NCI-H460 (cell line): ENCODE measurements at places on chromosomes 13 and 19. TPM values are rescaled to one million over a fixed set of nuclear protein-coding genes. Genes with fewer than 3 reads are reported as not detected.

- DNase-seq, result no peak
These were observed 1064.4 kb downstream of the UQCRFS1 start for GRCh38 chr19:28148554-28148953.

The LGI4 gene
- 0.12 TPM in 1 of 2 replicates, not detected in the other for total RNA-seq

- no peak for DNase-seq
These were observed 1105.5 kb upstream of the SPRY2 start for GRCh38 chr13:81446441-81446840.

The KLF1 gene
- 0.52 and 1.3 TPM in 2 replicates for total RNA-seq

GRCh38 chr13:113632706-113633484, 25.1 kb downstream of the ATP4B start:
- no peak for DNase-seq

The ZNF562 gene
- total RNA-seq, result 30.3 and 33.7 TPM in 2 replicates

GRCh38 chr13:36000028-36000427, 131.2 kb downstream of the DCLK1 start:
- no peak for DNase-seq

The FARP1 gene
- 1.5 and 2.6 TPM in 2 replicates for total RNA-seq

- DNase-seq, result no peak
These were observed 9.2 kb upstream of the CLIP3 start for GRCh38 chr19:36041831-36042230.

- DNase-seq, result no peak
These were observed 16.3 kb downstream of the ZNF160 start for GRCh38 chr19:53086949-53087348.

DNA sequence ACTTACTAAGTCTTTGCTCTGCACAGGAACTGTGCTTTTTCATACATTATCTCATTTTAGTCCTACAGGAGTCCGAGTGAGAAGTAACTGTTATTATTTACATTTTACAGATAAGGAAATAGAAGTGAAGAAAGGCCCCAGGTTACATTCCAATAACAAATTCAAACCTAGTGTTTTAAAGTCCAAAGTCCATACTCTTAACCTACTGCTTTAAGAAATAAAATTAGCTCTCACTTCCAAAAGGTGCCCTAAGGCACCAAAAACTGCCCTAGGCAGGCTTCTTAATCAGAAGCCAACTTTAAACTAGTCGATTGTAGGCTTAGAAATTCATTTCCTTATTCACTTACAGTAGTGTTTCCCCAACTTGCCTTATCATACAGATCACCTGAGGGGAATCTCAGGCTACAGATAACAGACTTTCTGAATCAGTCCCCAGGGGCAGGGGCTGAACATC, 555.9 kb downstream of the DIAPH3 start:
- DNase-seq, result no peak

DNA sequence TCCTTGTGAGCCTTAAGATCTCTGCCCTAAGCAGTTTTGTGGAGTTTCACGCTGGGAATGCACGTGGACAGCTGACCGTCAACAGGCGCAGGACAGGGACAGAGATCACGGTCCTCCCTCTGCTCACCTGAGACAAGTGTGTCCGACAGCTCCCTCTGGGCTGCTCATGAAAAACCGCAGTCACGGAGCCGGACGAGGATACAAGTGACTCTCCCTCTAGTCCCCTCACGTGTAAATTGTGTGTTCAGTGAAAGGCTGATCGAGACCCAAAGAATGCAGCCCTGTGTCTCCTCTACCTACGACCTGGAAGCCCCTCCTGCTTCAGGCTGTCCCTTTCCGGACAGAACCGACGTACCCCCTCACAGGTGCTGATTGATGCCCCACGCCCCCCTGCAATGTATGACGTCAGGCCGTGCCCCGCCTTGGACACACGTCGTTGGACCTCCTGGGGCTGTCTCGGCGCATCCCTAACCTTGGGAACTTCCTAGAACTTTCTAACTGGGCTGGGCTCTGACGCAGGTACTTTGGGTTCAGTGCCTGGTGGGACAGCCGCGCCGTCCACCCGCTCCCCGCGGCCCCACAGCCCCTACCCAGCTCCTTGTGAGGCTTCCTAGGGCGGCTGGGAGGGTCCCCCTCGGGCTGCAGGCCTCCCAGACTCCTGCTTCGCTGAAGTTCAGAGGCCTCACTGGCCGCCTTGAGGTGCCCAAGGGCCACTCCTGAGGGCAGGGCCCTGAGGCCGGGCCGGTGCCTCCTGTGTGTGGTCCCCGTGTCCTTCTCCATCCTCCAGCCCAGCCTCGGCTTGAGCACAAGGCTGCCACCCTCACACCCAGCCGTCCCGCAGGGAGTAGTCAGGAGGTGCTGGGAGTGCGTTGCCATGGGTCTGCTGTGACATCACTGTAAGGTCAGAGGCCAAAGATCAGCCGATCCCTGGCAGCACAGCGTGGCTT, at the start of gene C13orf46:
Gene C13orf46 (minus strand): TSS at position 859 of the 947 bp plus-strand sequence. CDS start 79 bp downstream, at position 780.
- DNase-seq, result no peak

The SIGLEC9 gene
- total RNA-seq, result not detected in 2 replicates
